ENCODE measurements at places on chromosomes 11 and 22.

DNA sequence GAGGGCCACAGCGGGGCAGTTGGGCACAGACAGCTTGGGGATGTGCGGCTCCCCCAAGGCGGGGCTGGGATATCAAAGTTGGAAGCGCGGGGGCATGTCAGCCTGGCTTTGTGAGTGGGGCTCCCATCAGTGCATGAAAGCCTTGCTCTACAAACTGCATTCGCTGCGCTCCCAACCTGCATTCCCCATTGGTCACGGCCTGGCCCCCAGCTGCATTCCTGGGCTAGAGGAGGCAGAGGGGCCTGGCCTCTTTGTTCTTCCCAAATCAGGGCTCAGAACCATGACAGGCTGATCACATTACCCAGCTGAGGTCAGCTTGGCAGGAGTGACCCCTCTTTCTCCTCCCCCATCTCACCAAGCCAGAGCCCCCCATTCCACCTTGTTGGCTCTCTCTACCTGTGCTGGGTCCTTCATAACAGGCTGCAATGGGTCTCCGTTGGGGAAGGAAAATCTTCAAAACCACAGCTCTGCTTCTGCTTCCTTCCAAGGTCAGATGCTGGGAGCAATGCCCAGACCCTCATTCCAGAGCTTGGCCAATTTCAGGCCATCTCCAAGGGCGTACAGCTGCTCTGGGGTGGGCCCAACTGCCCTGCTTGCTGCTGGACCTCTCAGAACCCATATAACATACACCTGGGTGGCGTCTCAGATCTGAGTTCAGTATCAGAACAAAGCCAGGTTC lies 38.7 kb upstream of the CDON start:
- DNase-seq = no peak
- no peak overlapping the region for H3K27ac ChIP-seq
- no peaks in the 10 kb centered on the region for H3K36me3 ChIP-seq

DNA sequence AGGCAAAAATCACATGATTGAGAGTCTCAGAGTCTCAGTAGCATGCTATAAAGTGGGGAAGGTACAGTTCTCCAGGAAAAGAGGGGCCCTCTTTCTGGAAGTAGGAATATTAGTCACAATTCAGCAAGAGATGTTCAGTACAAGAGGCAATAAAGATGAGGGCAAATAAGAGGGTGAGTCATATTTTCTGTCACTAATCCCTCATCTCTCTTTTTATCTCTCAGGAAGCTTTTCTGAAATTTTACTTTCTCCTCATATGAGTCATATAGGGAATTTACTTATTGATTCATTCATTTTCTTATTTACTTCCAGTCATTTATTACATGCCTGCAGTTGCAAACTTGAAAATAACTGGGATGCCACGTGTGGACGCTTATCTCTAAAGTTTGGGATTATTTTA lies 3.4 kb upstream of the NXPE1 start:
- no peak for DNase-seq
- H3K27ac ChIP-seq = no peak overlapping the region
- no peaks in the 10 kb centered on the region for H3K27me3 ChIP-seq
- no peaks in the 10 kb centered on the region for H3K36me3 ChIP-seq
- no peak overlapping the region for H3K4me3 ChIP-seq
- H3K4me1 ChIP-seq = peaks cover 7% of the 10 kb centered on the region

DNA sequence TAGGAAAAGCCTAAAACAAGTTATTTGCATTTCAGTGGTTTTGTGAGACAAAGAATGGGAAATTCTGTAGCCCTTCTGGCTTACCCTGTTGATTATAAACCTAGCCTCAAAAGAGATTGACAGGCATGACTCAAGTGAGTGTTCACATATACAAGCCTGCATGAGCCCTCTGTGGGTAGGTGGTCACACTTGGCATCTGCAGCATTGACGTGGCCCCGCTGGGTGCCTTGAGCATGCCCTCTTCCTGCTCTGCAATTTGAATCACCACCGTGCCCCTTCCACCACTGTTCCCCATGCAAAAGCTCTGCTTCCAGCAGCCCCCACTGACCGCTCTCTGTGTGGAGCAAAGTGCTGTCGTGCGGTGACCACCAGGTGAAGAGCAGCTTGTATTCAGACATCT lies 21.0 kb upstream of the ADSL start:
- peaks cover 17% of the 10 kb centered on the region for H3K4me1 ChIP-seq
- H3K4me3 ChIP-seq = no peak overlapping the region
- H3K27me3 ChIP-seq = no peaks in the 10 kb centered on the region
- no peak for DNase-seq
- H3K27ac ChIP-seq = peak overlapping the region; percentile 48
- H3K36me3 ChIP-seq = no peaks in the 10 kb centered on the region

DNA sequence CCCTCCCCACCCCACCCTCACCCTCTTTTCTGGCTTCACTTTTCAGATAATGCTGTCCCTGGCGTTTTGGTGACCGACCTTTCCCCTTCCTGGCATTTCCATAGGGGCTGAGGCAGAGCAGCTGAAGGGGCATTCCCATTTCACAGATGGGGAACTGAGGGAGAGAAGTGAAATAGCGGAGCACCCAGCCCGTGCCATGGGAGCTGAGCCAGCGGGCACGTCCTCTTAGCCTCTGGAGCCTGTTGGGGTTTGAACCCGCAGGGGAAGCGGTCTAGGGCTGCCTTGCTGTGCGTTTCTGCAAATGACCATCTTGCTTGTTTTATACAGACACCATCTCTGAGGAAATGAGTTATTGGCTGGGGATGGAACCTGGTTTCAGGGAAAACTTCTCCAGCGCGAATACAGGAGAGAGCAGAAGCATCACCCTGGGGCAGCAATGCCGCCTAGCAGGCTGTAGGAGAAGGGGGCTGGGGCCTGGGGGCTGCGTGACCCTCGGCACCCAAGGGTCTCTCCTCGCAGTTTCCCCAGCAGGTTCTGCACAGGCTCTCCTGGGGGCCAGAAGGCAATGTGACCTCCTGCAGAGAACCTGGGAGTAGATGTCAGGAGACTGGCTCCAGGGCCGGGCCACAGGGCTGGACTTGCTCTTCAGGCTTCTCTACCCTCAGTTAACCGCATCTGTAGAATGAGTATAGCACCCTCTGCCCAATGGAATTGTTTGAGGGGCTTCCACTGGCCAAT lies 1.5 kb downstream of the PTPRJ start:
- H3K36me3 ChIP-seq = no peaks in the 10 kb centered on the region
- peaks cover 33% of the 10 kb centered on the region for H3K4me1 ChIP-seq
- H3K27me3 ChIP-seq = no peaks in the 10 kb centered on the region
- no peak for DNase-seq
- peak overlapping the region; percentile 94 for H3K4me3 ChIP-seq

- H3K36me3 ChIP-seq = no peaks in the 10 kb centered on the region
- no peak overlapping the region for H3K27ac ChIP-seq
- peaks cover 13% of the 10 kb centered on the region for H3K27me3 ChIP-seq
- H3K4me1 ChIP-seq = no peaks in the 10 kb centered on the region
- no peak for DNase-seq
Measured at GRCh38 chr22:27399161-27399560, 402.4 kb downstream of the MN1 start.

DNA sequence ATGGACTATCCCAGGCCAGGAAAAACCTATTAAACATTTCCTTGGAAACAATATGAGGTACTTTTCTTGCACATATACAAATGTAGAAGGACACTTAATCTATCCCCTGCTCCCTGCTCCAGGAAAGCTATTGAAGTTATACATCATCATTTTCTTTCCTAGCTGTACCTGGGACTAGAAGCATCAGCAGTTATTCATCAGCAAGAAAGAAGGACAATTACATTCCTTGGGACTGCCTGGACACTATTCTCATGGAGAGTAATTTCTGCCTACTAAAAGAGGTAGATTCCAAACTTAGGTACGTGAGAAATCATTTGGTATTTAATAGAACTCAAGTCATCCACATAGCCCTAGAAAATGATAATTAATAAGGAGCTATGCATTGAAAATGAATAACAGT lies 51.0 kb upstream of the PICALM start:
- no peak overlapping the region for H3K4me3 ChIP-seq
- H3K27me3 ChIP-seq = peaks cover 3% of the 10 kb centered on the region

- no peaks in the 10 kb centered on the region for H3K36me3 ChIP-seq
- H3K4me3 ChIP-seq = no peak overlapping the region
- no peak overlapping the region for H3K27ac ChIP-seq
- no peaks in the 10 kb centered on the region for H3K27me3 ChIP-seq
Measured at GRCh38 chr11:44345781-44346180, 35.8 kb upstream of the ALX4 start.

DNA sequence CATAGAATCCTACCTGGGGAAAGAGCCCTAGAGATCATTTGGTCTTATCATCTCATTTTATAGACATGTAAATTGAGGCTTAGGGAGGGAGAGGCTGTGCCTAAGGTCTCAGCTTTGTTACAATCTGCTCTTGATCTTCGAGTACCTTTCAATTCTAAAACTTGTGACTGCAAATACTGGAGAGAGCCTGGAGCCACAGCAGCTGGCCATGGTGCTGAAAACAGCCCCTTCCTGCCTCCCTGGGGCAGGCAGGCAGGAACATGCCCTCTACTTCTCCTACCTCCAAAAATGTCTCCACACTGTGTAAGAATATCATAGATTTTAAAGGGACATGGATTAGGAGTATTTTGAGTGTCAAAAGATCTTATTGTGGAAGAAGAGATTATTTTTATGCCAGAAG lies 52.2 kb downstream of the C22orf42 start:
- H3K27ac ChIP-seq = no peak overlapping the region
- DNase-seq = no peak
- H3K36me3 ChIP-seq = no peaks in the 10 kb centered on the region
- H3K27me3 ChIP-seq = no peaks in the 10 kb centered on the region
- no peaks in the 10 kb centered on the region for H3K4me1 ChIP-seq

GRCh38 chr11:44858796-44859527 lies 91.7 kb downstream of the TP53I11 start:
- H3K4me1 ChIP-seq = peaks cover 12% of the 10 kb centered on the region
- no peak for DNase-seq
- no peaks in the 10 kb centered on the region for H3K36me3 ChIP-seq
- no peaks in the 10 kb centered on the region for H3K27me3 ChIP-seq
- no peak overlapping the region for H3K4me3 ChIP-seq
- no peak overlapping the region for H3K27ac ChIP-seq

DNA sequence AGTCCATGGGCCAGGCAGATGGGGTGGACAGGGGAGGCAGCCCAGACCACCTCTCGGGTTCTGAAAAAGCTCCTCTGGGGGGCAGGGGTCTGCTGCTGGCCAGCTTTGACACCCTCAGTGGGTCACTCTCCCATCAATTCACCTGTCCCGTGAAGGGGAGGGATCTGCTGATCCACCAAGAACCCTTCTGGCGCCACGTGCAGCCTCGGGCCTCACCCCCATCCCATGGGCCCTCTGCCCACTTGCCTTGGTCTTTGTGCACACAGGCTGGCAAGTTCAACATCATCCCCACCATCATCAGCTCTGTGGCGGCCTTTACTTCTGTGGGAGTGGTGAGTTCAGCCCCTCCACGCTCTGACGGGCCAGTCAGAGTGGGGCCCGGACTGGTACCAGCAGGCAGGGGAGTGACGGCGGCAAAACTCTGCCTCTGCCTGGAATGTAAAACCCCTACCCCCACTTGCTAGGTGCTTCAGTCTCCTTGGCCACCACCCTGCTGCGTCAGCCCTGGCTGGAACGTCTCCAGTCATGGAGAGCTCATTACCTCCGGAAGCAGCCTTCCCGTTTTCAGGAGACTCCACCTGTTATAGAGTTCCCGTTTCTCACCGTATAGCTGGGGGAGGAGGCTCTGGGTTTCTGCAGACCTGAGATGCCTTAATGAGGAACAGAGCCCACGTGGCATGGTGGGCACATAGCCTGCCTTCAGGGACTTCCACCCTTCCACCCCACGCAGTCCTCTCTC lies 12.7 kb downstream of the PRG3 start:
- no peaks in the 10 kb centered on the region for H3K4me1 ChIP-seq
- no peak for DNase-seq
- H3K27ac ChIP-seq = no peak overlapping the region
- no peaks in the 10 kb centered on the region for H3K27me3 ChIP-seq
- H3K36me3 ChIP-seq = no peaks in the 10 kb centered on the region
- H3K4me3 ChIP-seq = no peak overlapping the region

- peaks cover under 1% of the 10 kb centered on the region for H3K27me3 ChIP-seq
- no peak for DNase-seq
- no peak overlapping the region for H3K4me3 ChIP-seq
- no peak overlapping the region for H3K27ac ChIP-seq
- no peaks in the 10 kb centered on the region for H3K36me3 ChIP-seq
Measured at GRCh38 chr11:11082646-11083045, 224.8 kb upstream of the ZBED5 start.

- no peak overlapping the region for H3K27ac ChIP-seq
- H3K4me3 ChIP-seq = no peak overlapping the region
- no peaks in the 10 kb centered on the region for H3K4me1 ChIP-seq
- DNase-seq = no peak
- H3K27me3 ChIP-seq = no peaks in the 10 kb centered on the region
Measured at GRCh38 chr22:41030891-41031290, 61.5 kb upstream of the EP300 start.

GRCh38 chr22:23305922-23306374 lies 125.6 kb downstream of the BCR start:
- H3K27ac ChIP-seq = peak overlapping the region; percentile 77
- H3K36me3 ChIP-seq = no peaks in the 10 kb centered on the region
- no peaks in the 10 kb centered on the region for H3K27me3 ChIP-seq
- DNase-seq = peak; percentile 33
- no peak overlapping the region for H3K4me3 ChIP-seq
- H3K4me1 ChIP-seq = no peaks in the 10 kb centered on the region

DNA sequence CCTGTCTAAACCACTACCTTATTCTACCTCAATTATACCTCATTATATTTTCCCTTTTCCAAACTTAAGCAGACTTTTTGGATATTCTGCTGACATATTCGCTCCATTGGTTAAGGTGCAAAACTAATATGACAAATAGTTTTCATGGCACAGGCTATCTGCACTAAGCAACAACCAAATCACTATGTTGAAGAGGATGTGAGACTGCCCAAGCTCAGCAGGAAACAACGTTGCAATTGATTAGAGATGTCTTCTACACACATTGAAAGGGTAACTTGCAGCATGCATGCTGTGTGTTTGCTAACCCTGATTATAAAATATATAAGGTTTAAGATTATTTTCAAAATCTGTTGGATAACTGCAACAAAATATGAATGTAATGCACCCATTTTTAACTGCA lies 61.6 kb downstream of the STK33 start:
- H3K27me3 ChIP-seq = no peaks in the 10 kb centered on the region
- no peak for DNase-seq

GRCh38 chr11:61158691-61159381 lies 2.4 kb downstream of the VPS37C start:
- no peak overlapping the region for H3K4me3 ChIP-seq
- H3K36me3 ChIP-seq = no peaks in the 10 kb centered on the region
- no peaks in the 10 kb centered on the region for H3K27me3 ChIP-seq

All from transverse colon (tissue), 4 donors.